Activated CD4-positive, alpha-beta T cell treated with anti-CD3 and anti-CD28 coated beads, Interleukin-2, amount 50 U/mL, for 48 hours (primary cell): ENCODE measurements at places on chromosomes 16 and 17.

GRCh38 chr17:6780886-6781285, 4.9 kb downstream of the FBXO39 start:
- DNase-seq: no peak

GRCh38 chr16:27726621-27727261, 176.8 kb downstream of the KATNIP start:
- DNase-seq: no peak

GRCh38 chr17:72244494-72244893, 123.7 kb downstream of the SOX9 start:
- no peak for DNase-seq

DNA sequence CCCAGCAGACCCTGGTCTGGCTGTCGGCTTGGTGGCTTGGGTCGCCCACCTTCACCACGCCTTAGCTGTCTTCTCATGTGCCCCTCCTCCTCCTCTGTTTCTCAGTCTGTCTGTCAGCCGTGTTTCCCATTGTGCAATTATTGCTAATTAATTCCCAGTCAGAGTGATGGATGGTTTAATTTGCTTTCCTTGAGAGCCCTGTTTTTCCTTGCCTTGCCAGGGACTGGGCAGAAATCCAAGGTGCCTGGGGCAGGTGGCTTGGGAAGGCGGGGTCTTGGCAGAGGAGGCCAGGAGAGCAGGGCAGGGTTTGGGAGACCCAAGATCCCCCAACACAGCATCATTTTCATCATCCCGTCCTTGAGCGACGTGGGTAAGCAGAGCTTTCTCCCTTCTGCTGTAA, 21.3 kb downstream of the NECAB2 start:
- no peak for DNase-seq

- no peak for DNase-seq
Observed at GRCh38 chr17:50579399-50579798, 18.9 kb downstream of the CACNA1G start.

- peak; percentile 75 for DNase-seq
Observed at GRCh38 chr17:82003411-82004381, 19.0 kb downstream of the CENPX start.

DNA sequence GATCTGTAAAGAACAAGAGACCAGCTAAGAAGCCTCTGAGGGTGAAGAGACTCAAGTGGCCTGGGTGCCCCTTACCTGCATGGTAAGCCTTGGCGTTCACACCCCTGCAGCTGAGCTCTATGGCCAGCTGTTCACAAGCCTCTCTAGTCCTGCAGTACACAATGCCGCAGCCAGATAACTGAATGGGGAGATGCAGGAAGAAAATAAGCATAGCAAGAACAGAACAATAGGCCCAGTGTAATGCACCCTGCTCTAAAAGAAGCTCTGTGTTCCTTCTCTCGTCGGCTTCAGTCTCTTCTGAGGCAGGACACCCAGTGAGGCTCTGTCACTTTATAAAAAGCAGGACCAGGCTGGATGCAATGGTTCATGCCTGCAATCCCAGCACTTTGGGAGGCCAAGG, 5.4 kb downstream of the RECQL5 start:
- DNase-seq: no peak

DNA sequence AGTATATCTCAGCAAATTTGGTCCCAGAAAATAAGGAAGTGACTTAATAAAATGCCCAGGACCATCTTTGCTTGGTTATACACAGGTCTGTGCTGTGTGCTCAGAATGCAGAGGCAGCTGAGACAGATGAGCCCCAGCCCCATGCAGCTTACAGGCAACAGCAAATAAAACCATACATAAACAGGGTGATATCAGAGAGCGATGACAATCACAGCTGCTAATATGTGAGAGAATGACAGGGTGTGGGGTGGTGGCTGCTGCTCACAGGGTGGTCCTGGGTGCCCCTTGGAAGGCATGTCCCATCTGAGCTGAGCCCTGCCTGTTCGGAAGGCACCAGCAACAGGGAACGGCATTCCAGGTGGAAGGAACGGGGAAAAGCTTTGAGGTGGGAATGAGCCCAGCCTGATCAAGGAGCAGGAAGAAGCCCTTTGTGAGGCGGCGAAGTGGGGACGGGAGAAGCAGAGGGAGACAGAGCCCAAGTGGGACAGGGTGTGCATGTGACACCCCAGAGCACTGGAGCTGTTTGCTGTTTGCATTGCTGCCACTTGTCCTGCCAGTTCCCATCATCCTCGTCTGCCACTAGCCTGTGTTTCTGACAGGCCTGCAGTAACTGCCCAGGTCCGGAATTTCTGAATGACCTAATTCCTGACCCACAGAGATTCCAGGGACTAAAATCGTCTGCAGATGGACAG, 150.5 kb downstream of the KATNIP start:
- DNase-seq: no peak

- no peak for DNase-seq
Observed at GRCh38 chr17:29007860-29008455, 2.1 kb upstream of the SEZ6 start.
